T-helper 1 cell (primary cell): ENCODE measurements at places on chromosomes 12 and 14.

- no peak for DNase-seq
Observed at GRCh38 chr12:65155784-65156183, 13.6 kb upstream of the LEMD3 start.

GRCh38 chr12:13205809-13206559, 9.5 kb downstream of the EMP1 start:
- DNase-seq: no peak

GRCh38 chr12:64877363-64878004, 53.0 kb downstream of the TBC1D30 start:
- DNase-seq: no peak

- no peak for DNase-seq
Observed at GRCh38 chr12:93153321-93153720, 224.2 kb upstream of the EEA1 start.

GRCh38 chr12:98416845-98417244, 98.5 kb upstream of the TMPO start:
- no peak for DNase-seq

- no peak for DNase-seq
Observed at GRCh38 chr14:26839481-26839880, 241.6 kb upstream of the NOVA1 start.

DNA sequence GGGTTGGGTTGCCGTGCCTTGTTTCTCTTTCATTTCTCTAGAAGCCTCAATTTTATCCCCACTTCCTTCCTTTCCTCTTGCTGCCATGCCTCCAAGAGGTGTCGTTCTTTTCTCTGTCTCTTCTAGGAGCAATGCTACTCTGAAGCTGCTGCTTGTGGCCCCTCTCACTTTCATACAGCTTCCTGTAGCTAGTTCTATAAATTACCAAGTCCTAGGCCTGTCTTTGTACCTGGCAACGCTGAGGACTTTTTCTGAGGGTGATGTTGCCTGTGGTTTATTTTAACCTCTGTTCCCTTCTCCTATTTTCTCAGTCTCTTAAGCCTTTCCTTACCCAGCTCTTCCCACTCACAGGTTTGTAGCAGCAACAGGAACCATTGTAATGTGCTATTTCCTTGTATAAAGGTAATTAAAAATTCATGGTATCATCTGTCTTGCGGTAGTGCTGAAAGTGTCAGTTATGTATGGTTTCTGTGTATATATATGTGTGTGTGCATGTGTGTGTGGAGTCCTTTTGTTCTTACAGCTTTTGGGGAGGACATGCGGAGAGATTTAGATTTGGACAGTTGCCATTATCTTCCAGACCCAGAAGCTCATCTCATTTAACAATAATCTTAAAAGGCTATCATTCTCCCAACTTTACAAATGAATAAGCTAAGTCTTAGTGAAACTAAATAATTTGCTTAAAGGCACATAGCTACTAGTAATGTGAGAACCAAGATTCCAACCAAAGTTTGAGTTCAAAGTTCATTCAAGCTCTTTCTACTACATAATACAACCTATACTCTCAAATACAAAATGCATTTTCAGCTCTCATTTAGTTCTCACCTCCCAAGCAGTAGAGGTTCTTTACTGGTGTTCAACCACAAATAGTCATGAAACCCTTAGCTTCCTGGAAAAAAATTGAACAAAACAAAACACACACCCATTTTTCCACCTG, 43.8 kb downstream of the DDHD1 start:
- DNase-seq: peak; percentile 91

DNA sequence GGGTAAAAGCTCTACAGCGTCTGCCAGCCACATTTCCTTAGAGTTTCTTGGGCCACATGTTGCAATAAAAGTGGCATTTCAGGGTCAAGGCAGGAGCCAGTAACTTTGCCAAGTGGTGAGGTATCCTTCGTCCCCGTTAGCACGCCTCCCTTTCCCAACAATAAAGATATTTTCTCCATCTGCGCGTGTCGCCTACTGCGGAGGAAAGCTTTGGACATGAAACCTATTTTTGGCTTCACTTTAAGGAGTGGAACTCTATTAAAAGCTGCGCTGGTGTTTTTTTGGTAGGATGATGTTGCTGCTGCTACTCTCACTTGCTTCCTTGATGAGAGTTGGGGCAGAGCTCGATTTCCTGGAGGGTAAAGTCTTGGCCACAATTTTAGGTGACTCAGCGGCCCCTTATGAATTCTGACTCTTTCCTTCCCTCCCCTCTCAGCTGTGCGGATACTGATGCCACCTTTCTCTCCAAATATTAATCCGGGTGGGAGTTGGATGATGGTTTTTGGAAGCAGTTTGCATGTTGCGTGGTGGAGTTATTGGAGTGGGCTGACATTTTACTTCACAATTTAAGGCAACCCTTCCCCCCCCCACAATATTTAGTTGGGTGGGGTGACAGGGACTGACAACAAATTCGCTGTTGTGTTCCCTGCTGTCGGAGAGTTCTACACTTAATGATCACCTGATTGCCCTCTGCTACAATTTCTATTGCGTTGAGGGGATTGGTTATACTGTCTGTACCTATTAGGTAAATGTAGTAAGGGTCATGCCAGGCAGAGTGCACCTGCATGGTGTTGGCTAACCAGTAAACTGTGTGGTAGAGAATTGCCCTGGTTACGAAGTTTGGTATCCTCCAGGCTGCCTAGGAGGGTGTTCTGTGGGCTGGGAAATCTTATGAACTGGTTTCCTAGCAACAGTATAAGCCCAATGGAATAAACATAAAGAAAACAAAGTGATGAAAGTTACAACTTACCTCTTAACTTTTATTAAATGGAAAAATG, 1.1 kb downstream of the CCDC91 start:
- DNase-seq: peak; percentile 21

- DNase-seq: no peak
Observed at GRCh38 chr12:85085066-85085465, 48.9 kb downstream of the LRRIQ1 start.

- no peak for DNase-seq
Observed at GRCh38 chr12:117538032-117538690, 176.7 kb upstream of the NOS1 start.

DNA sequence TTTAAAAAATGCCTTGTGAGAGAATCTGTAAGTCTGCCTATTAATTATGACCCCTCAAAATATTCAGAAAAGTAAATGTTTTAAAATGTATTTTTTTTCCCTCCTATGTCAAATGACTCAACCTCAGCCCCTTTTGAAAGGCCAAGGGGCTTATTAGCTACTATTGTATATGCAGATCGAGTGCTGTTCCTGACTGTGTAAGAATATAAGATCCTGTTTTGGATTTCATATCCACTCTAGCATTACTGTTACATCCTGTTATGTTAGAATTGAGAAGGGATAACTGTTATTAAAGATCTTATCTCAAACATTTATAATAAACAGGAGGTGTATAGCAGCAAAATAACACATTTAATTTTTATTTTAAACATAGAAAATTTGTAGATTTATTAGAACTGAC, 46.6 kb upstream of the TPH2 start:
- DNase-seq: no peak

- no peak for DNase-seq
Observed at GRCh38 chr12:9991876-9992275, 7.0 kb downstream of the CLEC1B start.

DNA sequence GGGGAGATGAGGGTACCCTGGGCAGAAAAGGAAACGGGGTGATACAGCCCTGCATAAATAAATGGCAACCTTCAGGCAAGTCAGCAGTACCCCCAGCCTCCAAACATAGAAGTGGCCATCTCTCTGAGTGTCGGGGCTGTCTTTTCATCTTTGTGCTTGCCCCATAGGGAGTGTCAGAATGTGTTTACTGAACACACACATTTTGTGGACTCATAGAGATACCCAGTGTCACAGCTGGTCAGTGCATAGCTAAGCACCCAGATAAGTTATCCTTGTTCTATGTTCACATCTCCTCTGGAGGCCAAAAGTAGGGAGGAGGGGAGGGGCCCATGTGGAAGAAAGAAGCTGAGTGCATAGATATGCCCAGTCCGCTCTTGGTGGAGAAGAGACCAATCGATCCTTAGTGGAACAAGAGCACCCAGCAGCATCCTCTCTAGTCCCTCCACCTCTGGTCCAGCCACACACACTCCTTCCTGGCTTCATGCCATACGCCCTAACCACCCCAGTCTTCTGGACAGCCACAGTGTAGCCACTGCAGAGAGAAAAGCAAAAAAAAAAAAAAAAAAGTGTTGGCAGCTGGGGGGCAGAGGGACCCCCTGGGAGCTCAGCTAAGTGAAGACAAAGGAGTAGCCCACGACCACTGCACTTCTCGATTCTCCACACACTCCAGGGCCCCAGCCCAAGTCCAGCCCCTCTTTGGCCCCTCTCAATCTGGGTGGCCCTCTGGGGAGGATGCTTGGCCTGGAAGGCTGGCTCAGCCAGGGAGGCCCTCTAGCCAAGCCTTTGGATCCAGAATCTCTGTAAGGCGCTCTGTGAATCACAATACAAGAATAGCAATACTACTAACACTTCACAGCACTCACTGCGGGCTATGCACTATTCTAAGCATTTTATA, 2.6 kb downstream of the ITGA7 start:
- DNase-seq: no peak

GRCh38 chr12:111467092-111467856, 61.6 kb downstream of the SH2B3 start:
- DNase-seq: no peak
